Right hindlimb (tissue), 1 donor: ENCODE measurements at places on chromosomes 2 and 18.
A peak's percentile ranks its signal among the peaks of the same experiment; 100 is the strongest.

- peak; percentile 45 for DNase-seq
Measured at GRCh38 chr18:49843778-49844625, 30.7 kb upstream of the ACAA2 start.

GRCh38 chr18:69559604-69560003 lies 158.9 kb downstream of the DOK6 start:
- no peak for DNase-seq

DNA sequence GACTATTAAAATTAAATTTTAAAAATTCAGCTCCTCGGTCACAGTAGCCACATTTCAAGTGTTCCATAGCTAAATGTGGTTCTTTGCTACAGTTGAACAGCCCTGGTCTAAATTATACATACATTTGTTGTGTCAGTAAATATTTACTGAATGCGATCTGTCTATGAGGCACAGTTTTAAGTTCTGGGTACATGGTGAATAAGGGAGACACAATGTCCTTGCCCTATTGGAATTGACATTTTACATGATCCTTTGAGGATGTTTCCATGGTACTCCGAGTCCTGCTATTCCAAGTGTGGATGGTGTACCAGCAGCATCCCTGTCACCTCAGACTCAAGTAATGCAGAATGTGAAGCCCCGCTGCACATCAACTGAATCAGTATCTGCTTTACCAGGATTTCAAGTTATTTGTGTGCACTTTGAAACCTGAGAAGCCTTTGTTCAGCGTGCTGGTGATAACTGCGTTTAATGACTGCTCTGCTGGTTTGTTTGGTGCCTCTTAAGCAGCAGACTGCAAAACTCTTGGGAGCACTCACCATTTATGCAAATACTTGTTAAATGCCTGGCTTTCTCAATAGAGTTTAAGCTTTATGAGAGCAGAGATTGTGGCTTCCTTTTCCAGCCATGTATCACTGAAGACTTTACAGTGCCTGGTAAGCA lies 1.5 kb downstream of the GALNT1 start:
- no peak for DNase-seq

DNA sequence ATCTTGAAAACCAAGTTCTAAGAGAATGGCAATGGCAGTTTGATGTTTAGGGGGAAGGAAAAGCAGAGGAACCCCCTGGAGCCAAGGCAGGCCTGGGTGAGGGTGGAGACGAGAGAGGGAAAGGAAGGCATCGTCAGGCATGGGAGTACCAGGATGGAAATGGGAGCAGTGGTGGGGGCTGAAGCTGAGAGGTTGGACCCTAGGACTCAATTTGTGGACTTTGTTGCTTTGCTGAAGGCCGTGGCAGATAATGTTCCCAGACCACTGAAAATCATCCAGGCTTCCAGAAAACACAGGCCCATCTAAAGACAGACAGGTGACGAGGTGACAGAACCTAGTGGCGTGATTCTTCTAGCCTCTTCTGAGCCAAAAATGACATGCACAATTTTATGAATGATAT lies 4.9 kb downstream of the NPAS2 start:
- no peak for DNase-seq

- no peak for DNase-seq
Measured at GRCh38 chr18:56431551-56431950, 206.8 kb downstream of the TXNL1 start.

DNA sequence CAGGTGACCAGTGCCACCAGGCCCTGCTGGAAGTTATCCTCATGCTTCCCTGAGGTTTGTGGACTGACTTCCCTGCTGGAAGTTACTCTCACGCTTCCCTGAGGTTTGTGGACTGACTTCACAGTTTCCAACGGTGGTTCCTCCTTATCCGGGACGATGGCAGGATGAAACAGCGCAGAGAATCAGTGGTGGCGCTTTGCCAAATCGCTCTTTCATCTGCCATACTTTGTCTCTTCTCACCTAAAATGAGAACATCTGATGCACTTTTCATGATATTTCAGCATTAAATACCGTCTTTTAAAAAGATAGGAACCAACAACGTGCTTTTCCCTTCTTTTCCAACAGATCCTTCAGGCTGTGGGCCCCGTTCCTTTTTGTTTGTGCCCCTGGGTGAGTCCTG lies 183.3 kb downstream of the LDLRAD4 start:
- no peak for DNase-seq

DNA sequence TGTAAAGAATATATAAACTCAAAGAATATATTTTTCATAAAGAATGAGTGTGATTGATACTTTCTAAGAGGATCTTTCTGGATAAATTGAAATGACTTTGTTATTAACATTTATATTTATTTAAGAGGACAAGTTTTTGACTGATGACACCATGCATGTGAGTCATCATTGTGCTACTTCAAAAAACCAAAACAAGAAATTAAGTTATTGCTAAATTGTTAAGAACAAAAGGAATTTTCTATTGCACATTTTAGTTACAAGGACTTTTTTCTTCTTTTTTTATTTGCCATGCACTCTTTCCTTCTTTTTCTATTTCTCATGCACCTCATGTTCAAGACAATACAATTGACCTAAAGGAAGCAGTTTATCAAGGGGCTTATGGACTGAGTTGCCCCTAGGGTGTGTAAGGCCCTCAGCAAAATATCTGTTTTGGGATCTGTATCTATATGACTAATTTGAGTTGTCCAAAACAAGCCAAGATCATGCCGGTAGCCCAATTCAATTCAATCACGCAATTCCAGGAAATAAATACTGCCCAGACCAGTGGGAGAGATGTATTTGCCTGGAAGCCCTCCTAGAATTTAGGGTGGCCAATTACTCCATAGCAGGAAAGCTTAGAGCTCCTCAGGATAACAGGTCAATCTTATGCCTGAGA lies 654.3 kb downstream of the METTL4 start:
- no peak for DNase-seq

GRCh38 chr2:173417341-173417740 lies 62.7 kb downstream of the CDCA7 start:
- no peak for DNase-seq

DNA sequence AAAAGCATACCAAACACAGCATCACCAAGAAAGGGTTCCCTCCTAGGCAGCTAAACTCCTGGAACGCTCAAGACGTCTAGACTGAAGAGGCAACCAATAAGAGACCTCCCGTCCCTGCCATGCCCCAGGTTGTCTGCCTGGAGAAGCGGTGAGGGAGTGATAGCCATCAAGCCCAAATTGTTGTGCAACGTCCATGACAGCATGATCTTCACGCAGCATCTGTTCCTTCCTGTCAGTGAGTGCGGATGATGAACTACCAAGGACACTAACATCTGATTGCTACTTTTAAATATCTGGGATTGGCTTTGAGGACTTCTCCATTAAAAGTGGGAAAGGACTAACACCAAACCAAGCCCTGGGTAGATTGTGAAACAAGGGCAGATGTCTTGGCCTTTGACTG lies 149.7 kb downstream of the TXNL1 start:
- DNase-seq, result no peak

DNA sequence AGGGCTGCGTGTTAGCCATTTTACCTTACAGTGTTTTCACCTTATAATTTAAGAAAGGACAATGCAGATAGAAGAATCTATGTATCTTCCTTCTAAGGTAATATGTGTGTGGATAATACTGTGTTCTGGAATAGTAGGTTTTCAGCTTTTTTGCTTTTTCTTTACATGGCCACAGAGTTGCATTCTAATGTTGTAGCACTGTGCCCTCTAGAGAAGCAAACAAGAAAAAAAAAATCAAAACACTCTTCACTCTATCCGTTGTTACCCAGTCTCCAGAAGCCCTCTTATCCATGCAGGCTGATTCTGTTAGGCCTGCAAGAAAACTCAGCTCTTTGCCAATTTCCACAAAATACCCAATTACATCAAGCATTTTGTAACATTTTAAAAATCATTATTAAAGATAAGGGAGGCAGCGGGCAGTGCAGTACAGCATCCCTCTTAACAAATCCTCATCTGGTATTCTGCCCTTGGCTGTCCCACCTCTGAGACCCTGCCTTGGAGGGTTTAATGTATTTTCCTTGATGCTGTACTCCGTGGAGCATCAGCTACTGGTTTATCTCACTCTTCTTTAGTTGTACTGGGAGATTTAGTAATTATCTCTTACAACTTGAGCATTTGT lies 41.8 kb downstream of the CDH7 start:
- DNase-seq, result no peak

GRCh38 chr2:167758292-167758691 lies 489.1 kb downstream of the STK39 start:
- DNase-seq, result no peak

- no peak for DNase-seq
Measured at GRCh38 chr2:151918308-151918707, 90.1 kb upstream of the ARL5A start.

DNA sequence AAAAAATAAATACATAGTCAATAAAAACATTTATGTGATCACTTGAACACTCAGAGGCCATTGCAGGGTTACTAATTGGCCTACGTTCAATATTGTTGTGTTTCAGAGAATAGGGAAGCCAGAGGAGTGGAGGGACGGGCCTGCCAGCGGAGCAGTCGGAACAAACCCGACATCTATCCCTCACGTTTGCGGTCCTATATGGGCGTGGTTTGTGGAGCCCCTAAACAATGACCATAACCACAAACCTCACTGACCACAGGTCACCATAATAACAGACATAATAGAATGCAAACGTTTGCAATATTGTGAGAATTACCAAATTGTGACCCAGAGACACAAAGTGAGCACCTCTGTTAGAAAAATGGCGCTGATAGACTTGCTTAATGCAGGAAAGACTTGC lies 19.5 kb upstream of the ZNF516 start:
- no peak for DNase-seq

DNA sequence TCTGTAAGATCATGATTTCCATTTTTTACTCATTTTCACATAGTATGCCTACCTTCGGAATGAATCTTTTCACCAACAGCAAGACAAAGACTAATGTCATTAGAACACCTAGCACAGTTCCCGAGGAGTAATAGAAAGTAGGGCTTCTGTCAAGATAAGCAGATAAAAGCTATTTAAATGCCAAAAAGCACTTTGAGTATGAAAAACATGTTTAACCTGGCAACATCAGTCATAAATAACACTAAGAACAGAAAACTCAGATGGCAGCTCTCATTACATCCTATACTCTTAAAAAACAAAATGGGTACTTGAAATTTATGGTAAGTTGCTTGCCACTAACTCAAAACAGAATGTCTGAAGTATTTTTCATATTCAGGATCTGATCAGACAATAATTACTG lies 17.1 kb downstream of the NEMP2 start:
- DNase-seq, result no peak

DNA sequence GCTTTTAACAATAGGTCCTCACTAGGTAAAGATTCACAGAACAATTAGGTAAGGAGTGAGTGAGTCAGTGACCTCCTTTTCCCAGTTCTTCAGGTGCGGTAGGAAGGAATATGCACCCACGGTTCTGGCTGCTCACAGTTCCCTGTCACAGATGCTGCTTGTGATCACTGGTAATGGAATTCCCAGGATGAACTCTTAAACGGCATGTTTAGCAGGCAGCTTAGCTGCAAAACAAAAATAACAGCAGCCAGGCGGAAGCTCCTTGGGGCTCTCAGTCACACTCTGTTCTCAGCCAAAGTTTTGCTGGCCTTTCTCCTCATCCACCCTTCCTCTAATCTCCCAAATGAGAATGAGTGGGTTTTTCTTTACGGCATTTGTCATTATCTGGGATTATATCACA lies 274.5 kb downstream of the MYT1L start:
- no peak for DNase-seq

DNA sequence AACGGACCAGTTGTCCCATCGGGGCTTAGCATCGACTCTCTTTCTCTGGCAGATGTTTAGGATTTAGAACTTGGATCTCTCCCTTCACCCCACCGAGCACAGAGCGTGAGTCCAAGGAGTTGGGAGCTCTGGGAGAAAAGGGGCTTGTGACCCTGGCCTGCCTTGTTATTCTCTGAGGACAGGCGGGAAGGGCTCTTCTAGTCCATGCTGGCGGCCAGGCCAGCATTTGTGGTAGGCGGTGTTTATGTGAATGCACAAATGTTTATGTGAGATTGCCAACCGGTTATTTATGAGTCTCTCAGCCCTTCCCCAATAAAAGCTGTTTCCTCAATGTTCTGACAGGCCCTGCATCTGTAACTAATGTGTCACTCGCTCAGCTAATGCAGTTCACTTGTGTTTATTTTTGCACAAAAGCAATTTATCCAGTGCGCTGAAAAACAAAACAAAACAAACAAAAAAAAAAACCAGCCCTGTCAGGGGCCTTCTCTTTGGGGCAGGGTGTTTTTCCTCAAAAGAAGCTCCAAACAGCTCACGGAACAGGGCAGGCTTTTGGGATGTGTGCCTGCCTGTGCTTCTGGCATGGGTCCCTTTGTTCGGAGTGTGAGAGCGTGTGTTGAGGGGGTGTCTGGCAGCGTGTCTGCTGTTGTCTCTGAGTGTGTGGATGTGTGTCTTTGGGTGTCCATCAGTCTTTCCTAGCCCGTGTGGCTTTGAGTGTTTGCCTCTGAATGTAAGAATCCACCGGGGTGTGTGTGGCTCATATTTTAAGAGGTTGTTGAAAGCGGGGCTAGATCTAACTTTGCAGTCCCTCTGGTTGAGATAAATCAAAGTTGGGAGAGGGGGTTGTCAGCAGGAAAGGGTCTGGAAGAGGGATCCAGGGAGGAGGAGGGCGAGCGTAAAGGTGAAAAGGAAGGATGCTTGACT lies 52.8 kb upstream of the HAAO start:
- DNase-seq, result peak; percentile 67

- DNase-seq, result no peak
Measured at GRCh38 chr18:32139835-32140283, 48.2 kb downstream of the RNF138 start.

DNA sequence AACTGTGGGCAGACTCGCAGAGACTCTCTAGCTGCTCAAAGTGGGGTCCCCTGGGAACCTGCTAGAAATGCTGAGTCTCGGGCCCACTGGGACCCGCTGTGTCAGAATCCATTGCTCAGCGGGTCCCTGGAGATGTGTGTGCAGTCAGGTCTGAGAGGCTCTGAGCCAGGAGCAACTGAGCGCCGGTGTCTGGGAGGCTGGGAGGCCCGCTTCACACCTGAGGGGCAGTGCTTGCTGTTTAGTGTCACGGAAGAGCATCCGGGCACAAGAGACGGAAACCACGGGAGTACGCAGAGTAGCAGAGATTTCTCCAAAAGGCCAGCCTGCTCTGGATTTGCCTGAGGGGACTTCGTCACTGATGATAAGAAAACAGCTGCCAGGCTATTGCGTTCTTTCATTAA lies 70.1 kb downstream of the EDAR start:
- no peak for DNase-seq

DNA sequence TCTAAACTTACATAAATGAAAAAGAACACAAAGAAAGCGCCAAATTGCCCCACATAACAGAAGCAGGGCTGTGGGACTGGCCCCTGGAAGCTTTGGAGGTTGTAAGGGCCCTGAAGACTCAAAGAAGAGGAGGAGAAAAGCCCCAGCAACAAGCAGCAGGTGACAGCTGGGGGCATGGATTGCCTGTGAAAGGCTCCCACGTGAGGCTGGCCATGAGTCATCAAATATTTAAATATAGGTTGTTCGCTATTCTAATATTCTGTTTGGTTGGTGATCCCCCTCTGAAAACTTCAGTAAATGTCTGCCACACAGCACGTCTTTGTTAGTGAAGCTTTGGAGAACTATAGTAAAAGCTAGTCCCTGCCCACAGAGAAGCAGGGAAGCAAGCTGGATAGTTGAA lies 132.4 kb downstream of the MREG start:
- DNase-seq, result no peak

GRCh38 chr2:114534116-114535084 lies 92.0 kb downstream of the DPP10 start:
- no peak for DNase-seq
